GM12892 (cell line): ENCODE measurements at places on chromosomes 12 and 14.

GRCh38 chr12:110436231-110436630, 13.9 kb downstream of the ARPC3 start:
- no peak for DNase-seq

DNA sequence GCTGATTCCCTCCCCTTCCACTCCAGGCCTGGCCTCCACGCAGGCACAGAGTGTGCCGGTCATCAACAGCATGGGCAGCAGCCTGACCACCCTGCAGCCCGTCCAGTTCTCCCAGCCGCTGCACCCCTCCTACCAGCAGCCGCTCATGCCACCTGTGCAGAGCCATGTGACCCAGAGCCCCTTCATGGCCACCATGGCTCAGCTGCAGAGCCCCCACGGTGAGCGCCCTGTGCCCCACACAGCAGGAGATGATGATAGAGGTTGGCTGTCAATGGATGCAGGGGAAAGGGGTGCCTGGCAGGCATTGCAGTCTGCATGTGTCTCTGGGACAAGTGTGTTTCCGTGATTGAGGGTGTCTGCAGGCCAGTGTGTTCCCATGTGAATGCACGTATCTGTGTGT, 18.8 kb downstream of the C12orf43 start:
- no peak for DNase-seq

DNA sequence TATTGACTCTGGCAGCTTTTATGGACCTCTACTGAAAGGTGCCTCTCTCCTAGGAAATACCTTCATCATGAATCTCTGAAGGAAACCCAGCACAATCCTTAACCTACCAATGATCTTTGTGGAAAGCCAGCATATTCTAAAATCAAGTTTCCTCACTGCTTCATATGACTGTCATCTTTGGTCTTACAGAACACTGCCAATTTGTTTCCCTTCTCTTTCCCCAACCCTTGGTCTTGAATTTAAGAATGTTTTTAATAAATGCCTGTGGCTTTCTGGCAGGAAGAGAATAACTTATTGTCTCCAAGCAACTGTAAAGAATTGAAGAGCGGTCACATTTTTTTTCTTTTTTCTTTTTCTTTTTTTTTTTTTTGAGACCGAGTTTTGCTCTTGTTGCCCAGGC, 427.6 kb downstream of the IPO8 start:
- no peak for DNase-seq

GRCh38 chr14:63273129-63273528, 45.6 kb downstream of the GPHB5 start:
- no peak for DNase-seq

DNA sequence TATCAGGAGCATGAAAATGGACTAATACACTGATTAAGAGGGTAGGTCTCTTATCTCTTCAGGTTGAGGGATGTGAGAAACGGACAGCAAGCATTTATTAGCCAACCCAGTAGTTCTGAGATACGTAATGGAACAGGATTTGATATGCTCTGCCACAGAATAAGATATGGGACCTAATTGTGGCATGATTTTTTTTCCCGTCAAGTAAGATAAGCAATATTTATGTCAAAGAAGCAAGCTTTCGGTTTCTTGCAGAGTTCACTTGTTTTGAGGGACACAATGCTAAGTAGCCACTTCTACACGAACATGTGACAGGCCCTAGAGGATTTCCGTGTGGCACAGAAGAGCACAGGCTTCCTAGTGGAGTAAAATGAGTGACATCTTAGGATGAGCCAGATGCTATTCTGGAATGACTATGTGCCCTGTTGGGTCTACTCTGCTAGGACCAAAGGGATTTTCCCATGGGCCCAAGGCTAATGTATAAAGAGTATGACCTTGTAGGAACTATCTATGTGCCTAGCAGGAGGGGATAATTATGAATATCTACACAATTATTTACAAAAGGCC, 57.9 kb downstream of the SLC38A1 start:
- no peak for DNase-seq

GRCh38 chr14:68690089-68690958, 102.5 kb downstream of the ZFP36L1 start:
- DNase-seq, result no peak

- no peak for DNase-seq
Measured at GRCh38 chr14:68932686-68933085, 46.4 kb downstream of the ACTN1 start.

DNA sequence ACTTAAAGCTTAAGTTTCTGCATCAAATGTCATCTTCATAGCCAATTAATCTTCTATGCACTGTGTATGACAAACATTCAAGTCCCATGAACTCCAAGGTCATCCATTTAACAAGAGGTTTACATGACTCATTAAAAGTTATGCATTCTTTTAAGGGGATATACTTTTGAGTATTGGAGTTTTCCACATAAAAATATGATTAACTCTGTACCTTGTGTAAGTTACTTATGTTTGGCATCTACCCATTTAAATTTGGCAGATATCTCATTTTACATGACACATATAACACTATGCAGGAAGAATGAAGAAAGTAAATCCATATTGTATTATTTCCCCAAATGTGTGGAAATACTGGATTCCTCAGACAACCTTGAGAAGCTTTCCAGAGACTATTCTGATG, 240.2 kb downstream of the PAX9 start:
- no peak for DNase-seq

DNA sequence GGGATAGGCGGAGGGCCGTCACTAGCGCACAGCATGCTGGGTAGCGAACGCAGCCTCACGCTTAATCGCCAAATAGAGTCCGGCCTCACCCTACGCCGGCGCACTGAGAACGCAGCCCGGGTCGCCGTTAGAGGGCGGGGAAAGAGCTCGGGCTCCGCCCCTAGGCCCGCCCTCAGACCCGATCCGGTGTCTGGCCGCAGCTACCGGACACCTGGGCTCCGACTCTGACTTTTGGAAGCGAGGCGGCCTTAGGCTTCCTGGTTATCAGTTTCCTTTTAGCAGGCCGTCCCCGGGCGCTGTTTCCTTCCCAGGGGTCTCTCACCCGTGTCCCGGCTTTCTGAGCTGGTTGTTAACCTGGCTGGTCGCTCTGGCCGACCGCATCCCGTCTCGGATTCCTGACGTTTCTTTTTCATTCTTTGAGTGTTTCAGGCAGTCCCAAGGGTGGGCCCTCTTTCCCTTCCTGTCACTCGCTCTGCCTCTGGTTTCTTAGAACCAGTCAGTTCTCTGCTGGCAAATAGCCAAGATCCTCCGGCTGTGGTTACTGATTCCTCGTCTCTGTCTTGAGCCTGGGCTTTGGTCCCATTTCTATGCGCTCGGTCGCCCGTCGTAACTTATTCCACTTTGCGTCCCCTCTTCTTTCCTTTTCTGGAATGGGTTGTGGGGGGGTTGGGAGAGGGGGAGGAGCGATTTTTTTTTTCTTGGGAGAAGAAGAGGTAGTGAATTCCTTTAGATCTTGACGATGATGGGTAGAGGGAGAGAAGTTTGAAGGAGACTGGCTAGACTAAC, 464 bp upstream of the STRN3 start:
- peak; percentile 79 for DNase-seq

- DNase-seq, result no peak
Measured at GRCh38 chr12:21925296-21925913, 15.8 kb downstream of the ABCC9 start.

DNA sequence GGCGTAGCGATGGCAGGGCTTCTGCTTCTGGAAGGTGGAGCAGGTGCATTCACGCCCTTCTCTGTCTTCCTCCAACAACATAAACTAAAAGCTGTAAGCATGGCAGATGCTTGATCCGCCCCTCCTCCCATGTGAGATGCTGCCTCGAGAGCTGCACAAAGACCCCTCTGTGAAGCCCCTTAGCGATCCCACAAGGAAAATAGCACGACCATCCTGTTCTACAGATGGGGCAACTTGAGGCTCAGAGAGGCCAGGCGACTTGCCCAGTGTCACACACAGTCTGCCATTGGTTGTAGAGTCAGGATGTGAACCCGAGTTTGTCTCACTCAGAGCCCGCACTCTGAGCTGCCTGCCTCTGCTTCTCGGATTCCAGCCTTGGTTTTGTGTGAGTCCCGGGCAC, 144.4 kb downstream of the SCARB1 start:
- DNase-seq, result no peak

DNA sequence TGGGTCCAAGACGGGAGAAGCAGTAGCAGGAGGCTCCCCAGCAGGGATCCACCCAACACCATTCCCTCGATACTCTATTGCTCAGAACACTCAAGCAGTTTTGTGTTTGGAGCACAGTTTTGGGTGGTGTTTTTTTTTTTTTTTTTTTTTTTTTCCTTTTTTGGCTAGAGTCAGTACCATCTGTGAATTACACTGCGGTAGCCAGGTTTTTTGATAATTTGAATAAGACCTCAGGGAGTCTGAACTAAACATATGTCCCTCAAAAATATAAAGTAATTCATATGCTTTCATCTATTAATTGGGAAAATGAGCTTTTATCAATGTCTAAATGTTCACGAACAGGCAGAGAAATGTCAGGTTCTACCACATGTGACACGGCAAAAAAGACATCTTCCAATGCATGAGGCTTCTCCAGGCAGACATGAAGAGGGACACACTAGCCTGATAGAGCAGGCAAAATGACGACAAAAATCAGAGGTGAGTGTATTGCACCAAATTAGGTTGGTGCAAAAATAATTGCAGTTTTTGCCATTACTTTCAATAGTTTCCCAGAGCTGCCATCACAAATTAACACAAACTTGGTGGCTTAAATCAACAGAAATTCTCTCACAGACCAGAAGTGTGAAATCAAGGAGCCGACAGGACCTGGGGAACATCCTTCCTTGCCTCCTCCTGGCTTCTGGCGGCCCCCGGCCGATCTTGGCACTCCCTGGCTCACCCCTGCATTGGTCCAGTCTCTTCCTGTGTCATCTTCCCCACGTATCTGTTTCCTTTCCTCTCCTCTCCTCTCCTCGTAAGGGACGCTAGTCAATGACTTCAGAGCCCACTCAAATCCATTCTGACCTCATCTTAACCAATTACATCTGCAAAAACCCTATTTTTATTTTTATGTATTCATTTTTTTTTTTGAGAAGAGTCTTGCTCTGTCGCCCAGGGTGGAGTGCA, 33.9 kb downstream of the FOXN3 start:
- DNase-seq, result no peak

GRCh38 chr14:87331991-87332390, 661.0 kb downstream of the GALC start:
- DNase-seq, result no peak

DNA sequence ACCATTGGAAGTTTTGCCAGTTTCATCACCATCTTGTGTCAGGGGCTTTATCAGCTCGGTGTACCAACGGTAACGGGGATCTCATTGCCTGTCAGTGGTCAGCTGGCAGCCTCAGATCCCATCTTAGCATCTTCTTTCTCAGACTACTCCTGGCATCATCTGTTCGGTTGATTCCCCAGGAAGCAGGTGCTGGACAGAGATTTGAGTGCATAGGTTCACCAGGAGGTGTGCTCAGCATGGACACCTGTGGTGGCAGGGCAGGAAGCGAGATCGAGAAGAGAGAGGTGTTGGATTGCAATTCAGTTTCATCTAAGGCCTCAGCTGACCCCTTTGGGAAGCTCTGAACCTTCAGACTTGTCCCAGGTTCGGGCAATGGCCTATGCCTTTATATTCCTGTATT, 76.0 kb downstream of the C12orf75 start:
- no peak for DNase-seq

DNA sequence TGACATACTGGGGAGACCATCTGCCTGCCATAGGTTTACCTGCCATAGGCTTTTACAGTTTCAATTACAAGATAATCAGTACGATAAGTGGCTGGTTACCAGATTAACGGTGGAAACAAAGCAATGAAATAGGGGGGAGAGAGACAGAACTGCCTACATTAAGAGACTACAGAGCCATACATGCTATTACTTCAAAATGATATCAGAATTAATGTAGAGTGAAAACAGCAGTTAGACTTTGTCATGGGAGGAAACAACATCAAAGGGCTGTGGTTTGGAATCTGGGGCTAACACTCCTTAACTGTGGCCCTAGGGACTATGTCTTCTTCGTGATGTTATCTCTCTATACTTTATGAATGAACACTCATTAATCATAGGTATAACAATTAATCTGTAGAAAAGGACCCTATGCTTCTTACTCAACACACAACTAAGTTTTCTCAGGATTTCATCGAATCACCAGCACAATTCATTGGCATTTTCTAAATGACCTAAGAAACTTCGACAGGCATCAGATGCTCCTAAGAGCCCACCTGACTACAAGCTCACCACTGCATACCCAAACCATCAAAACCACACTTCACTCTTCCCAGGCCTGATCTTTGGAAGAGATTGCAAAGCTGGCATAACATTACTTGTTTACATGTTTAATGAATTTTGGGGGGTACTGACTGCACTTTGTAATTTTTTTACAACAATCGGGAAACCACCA, 475.6 kb upstream of the SOX5 start:
- no peak for DNase-seq

DNA sequence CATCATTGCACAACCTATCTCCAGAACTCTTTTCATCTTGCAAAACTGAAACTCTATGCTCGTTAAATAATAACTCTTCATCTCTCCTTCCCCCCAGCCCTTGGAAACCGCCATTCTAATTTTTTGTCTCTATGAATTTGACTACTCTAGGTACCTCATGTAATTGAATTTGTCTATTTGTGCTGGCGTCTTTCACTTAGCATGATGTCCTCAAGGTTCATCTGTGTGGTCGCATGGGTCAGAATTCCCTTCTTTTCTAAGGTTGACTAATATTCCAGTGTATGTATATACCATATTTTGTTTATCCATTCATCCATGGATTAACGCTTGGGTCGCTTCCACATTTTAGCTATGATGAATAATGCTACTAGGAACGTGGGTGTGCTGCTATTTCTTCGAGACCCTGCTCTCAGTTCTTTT, 80.1 kb downstream of the PLXNC1 start:
- no peak for DNase-seq

GRCh38 chr12:5525783-5526367, 94.0 kb downstream of the NTF3 start:
- no peak for DNase-seq

GRCh38 chr14:90373887-90374286, 22.9 kb upstream of the CALM1 start:
- no peak for DNase-seq

DNA sequence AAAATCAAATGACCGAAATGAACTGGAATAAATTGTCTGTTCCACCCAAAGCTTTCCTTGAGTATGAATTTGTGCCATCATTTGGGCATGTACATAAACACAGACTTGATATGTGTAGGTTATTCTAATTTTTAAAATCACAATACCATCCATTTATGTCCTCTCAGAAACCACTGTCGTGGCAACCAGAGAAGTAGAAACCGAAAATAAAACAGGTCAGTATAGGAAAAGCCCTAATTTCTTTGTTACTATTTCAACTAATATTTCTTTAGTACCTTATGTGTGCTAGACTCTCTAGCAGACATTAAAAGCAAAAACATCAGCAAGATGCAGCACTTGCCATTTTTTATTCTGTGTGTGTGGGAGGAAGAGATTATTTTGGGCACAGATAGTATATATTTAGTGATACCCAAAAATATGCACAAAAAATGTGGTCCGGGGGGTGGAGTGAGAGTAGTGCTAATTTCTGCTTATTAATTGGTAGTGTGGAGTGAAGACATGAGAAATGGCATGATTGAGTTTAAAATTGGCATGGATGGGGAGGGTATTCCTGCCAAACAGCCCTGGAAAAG, 130.8 kb upstream of the CNTN1 start:
- DNase-seq, result no peak
